ENCODE measurements at places on chromosomes 3 and 15.

- DNase-seq, result no peak
Observed at GRCh38 chr3:99023590-99024192, 122.2 kb upstream of the DCBLD2 start.

DNA sequence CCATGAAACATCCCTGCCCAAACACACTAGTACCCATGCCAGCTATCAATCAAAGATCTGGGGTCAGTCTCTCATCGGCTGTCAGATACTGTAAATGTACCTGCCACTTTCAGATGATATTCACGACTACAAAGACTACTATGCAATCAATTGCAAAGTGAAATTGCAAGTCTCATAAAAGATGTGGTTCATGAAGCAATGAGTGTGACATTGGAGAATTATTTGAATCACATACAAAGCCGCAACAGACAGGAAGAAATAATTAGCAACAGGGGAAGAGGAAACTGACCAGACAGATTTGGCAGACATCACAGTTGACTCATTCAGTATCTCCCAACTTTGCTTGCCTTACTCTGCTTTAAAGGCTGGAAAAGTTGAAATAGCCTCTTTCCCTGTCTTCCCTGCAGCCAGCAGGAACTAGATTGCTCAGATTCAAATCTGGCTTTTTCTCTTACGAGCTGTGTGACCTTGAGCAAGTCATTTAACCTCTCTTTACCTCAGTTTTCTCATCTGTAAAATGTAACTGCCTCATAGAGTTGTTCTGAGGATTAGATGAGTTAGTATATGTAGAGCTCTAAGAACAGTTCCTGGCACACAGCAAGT lies 95.7 kb upstream of the C3orf80 start:
- DNase-seq, result no peak

GRCh38 chr15:77097248-77097721 lies 26.4 kb upstream of the TSPAN3 start:
- DNase-seq, result no peak

- no peak for DNase-seq
Observed at GRCh38 chr15:74548241-74548640, 7.2 kb downstream of the ARID3B start.

DNA sequence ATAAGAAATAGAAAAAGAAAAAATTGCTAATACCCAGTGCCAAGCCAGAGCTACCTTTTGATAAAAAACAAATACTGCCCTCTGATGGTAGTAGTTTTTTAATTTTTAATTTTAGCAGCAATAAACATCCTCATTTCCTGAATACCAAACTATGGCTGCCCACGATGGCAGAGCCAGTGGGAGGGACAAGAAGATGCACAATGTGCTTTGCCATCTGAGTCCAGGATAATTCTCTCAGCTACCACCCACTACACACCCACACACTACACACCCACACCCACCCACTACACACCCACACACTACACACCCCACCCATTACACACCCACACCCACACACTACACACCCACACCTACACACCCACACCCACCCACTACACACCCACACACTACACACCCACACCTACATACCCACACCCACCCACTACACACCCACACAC lies 17.8 kb downstream of the CEP19 start:
- peak; percentile 13 for DNase-seq

DNA sequence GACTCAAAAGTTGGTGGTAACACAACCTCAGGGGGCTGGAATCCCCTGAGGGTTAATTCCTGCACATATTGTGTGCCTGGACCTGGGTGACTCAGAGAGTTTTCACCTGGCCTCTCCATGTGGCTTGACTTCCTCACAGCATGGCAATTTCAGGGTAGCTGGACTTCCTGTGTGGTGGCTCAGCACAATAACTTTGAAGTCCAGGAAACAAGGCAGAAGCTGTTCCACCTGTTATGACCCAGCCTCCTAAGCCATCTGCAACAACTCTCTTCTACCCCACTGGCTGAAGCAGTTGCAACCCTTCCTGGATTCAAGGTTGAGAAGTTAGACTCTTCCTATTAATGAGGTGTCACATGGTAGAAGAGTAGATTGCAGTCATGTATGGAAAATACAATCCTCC lies 58.4 kb downstream of the EDEM1 start:
- no peak for DNase-seq

DNA sequence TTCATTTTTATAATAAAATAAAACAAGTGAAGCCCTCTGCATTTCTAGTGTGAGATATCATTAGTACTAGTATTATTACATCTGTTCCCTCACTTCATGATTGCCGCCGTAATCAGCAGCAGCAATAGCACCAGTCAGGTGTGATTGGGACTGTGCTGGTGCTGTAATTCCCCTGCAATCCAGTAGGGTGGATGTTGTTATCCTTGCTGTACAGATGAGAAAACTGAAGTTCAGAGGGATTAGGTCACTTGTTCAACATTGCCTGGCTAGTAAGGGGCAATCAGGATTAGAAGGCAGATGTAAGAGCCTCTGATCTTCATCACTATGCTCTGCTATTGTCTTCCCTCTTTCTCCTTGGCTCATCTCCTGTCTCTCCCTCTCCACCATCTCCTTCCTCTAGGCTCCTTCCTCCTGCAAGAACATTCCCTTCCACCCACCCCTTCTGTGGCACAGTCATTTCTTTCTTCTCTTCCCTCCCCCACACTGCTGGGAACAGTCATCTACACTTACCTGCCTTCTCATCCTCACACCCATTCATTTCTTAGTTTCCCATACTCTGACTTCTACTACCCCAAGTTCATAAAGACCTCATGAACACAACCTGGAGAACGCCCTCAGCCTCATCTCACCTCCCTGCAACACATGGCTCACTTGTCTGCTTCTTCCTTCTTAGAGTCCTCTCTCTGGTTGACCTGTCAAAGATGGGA lies 29.7 kb downstream of the CRYGS start:
- no peak for DNase-seq

GRCh38 chr15:99076109-99076508 lies 28.8 kb upstream of the SYNM start:
- DNase-seq, result no peak

- DNase-seq, result no peak
Observed at GRCh38 chr15:96767703-96768434, 437.4 kb downstream of the NR2F2 start.

GRCh38 chr3:81545572-81545971 lies 215.9 kb downstream of the GBE1 start:
- no peak for DNase-seq

Measured in activated CD4-positive, alpha-beta T cell treated with anti-CD3 and anti-CD28 coated beads, Interleukin-2, amount 50 U/mL, for 4 hours (primary cell).